Neural cell (in vitro differentiated cells): ENCODE measurements at places on chromosomes 12 and 14. TPM values are rescaled to one million over a fixed set of nuclear protein-coding genes. Genes with fewer than 3 reads are reported as not detected.

The MGAT4C gene
- polyA plus RNA-seq = 20.7 and 25.4 TPM in 2 replicates

The EEA1 gene
- 4.5 and 5.6 TPM in 2 replicates for polyA plus RNA-seq

The PEX5 gene
- polyA plus RNA-seq = 63.9 and 74.5 TPM in 2 replicates

The PMCH gene
- polyA plus RNA-seq = not detected in 2 replicates

The COL2A1 gene
- polyA plus RNA-seq = 1.2 and 1.3 TPM in 2 replicates

The LUM gene
- 0.20 and 0.89 TPM in 2 replicates for polyA plus RNA-seq

The BCL7A gene
- 51.3 and 65.6 TPM in 2 replicates for polyA plus RNA-seq

The PDZRN4 gene
- 45.8 and 46.7 TPM in 2 replicates for polyA plus RNA-seq

The TBX3 gene
- not detected in 2 replicates for polyA plus RNA-seq

The APOF gene
- polyA plus RNA-seq = not detected in 2 replicates

The TSPAN9 gene
- 10.7 and 11.9 TPM in 2 replicates for polyA plus RNA-seq

The TOMM20L gene
- not detected in 2 replicates for polyA plus RNA-seq

The PIWIL1 gene
- not detected in 2 replicates for polyA plus RNA-seq

The SLC38A6 gene
- polyA plus RNA-seq = 31.9 and 32.9 TPM in 2 replicates

The KLHDC1 gene
- 5.2 and 6.5 TPM in 2 replicates for polyA plus RNA-seq

The LALBA gene
- not detected in 2 replicates for polyA plus RNA-seq

The POP5 gene
- 137 and 153 TPM in 2 replicates for polyA plus RNA-seq

The PTPN6 gene
- polyA plus RNA-seq = not detected in 2 replicates

The OVCH1 gene
- 0.72 and 0.83 TPM in 2 replicates for polyA plus RNA-seq

The BIN2 gene
- not detected in 2 replicates for polyA plus RNA-seq
